DND-41 (cell line): ENCODE measurements at places on chromosomes 4 and X.

DNA sequence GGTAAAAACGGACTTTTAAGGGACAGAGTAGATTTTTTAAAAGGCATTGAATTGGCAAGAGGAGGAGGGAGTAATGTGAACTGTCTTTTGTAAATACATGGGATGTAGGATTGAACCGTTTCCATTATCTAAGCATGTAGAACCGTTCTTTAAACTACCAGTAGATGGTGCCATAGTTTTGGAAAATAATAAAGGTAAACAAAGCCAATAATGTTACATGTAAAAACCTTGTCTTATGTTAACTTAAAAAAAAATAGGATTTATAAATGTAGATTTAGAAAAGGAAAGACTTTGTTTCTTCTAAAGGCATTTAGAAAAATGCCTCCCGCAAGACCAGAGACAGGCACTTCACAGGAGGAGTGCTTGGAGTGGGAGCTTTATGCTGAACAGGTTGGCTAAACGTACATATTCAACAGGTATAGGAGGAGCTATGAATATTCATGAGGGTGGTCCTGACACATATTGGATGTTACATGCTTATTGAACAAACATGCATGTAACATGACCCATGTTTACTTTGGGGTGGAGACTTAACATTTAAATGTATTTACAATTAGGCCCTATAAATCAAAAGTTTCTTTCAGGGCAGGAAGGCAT, 45.5 kb upstream of the FAM241A start:
- DNase-seq: no peak

DNA sequence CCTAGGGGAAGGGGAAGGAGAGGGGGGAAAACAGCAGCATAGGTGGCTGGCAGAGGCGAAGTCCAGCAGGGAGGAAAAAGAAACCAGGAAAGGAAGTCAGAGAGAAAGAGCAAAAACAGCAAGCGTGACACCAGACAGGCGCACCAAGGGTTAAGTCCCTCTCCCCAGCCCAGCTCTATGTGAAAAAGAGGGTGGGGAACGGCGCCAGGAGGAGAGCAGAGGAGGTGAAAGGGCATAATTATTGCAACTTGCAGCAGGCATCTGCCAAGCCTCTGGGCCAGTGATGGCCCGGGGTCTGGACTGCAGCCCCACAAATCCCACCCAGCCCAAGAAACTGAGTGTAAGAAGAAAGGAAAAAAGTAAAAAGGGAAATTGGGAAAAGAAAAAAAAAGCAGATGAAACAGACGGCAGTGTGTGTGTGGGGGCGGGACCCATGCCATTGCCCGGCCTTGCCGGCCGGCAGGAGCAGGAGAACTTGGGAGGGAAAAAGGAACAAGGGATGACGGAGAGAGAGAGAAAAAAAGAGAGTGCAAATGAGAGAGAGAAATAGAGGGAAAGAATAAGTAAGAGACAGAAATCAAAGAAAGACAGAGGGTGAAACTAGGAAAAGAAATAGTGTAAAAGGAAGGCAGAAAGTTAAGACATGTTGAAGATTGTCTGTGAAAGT, 14.1 kb upstream of the RHOXF2 start:
- no peak for DNase-seq

DNA sequence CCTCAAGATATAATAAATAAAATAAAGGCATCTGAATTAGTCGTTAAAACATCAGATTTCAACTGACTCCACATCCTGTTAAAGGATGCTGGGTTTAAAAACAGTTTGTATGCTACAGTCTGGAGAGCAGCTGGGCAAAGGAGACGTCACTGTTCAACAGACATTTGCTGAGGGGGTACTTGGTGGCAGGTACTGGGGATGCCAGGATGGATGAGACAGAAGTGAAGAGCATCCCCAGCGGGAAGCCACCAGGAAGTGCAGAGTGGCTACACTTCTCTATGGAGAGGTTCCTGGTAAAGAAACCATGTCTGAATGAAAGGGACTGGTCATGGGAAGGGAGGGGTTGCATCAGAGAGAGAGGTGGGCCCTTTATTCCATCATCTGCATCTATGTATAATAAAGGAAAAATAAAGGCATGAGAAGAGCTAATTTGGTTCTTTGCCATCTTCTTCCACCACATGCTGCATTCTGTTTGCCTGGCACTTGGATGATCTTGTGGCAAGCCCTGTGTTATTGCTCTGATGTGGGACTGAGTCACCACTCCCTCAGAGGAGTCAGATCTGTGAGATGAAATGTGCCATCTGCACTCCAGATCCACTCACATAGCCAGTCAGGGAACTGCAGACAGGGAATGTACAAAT, 145.0 kb downstream of the SOWAHB start:
- DNase-seq: no peak

DNA sequence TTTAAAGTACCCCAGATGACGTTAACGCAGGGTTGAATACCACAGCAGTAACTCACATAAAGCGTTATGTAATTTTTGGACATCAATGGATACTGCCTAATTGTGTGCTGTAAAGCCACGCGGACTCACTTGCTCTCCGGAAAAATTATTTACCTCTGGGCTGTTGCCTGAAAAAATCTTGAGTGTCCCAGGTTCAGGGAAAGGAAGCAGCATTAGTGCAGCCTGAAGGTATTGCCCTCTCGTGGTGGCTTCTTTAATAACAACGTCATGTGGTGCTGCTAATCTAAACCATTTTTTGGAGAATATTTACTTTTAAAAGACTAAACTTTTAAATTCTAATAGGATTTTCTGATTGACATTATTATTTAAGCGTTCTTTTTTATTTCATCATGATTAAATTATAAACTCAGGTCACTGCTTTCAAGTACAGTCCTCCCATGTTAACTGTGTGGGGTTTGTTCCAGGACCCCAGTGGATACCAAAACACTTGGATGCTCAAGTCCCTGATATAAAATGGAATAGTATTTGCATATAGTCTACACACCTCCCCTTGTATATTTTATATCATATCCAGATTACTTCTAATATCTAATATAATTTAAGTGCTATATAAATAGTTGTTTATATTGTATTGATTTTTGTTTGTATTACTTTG, 384.8 kb downstream of the FAM133A start:
- DNase-seq: no peak

- DNase-seq: no peak
These were observed 300.7 kb upstream of the CXXC4 start for GRCh38 chr4:104795264-104795939.

- DNase-seq: peak; percentile 4
These were observed 10.6 kb downstream of the ASMTL start for GRCh38 chrX:1442016-1442665.

DNA sequence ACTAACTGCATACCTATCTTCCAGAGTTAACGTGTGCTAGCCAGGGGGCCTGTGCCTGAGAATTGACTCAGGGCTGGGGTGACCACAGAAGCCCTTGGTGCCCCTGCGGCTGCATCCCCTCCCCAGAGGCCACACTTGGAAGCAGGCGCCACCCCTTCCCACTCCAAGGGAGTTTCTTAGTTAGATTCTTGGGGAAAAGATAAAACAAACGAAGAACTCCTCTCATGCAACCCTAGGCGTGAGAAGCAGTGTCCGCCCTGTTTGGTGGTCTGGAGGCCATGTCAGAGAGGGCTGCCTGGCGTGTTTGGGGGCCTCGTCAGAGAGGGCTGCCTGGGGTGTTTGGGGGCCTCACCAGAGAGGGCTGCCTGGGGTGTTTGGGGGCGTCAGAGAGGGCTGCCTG, 50.3 kb upstream of the HGFAC start:
- no peak for DNase-seq
